CD4-positive, alpha-beta T cell treated with Interleukin-4 for 1 hour (primary cell): ENCODE measurements at places on chromosomes 2 and 18.
A peak's percentile ranks its signal among the peaks of the same experiment; 100 is the strongest.

- no peak for DNase-seq
These were observed 26.9 kb upstream of the HS6ST1 start for GRCh38 chr2:128345436-128346165.

DNA sequence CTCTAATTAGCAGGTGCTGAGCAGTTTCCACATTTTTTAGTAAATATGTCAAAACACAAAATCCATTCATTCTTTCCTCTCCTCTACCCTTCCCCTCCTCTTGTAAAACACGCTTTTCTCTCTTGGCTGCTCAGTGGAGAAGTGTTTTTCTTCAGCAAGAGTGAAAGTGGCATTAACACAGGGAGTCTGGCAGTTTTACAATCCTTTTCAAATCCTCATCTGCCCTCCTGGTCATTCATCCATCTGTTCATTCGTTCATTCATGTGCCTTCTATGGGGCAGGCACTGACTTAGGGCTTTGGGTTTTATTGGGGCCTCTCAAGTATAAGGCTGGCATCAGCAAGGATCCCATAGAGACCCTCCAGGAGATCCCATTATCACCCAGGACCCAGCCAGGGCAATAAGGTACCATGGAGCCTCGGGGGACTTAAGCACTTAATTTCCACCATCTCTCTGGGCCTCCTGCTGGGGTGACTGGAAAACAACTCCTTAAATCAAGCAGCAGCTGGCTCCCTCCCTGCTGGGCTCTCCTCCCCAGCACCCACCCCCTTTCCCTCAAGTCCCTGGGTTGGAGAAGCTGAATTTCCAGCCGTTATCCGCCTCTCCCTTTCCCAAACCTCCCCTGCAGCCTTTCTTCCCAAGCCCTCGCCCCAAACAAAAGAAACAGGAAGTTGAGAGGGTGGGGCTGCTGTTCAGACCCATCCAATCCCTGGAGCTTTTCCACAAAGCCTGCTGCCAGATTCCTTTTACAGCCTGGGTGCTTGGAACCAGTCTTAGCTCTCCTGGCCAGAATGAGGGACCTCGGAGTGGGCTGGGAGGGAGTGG, 32.6 kb downstream of the MARCHF4 start:
- DNase-seq, result no peak

GRCh38 chr2:238438856-238439849, 12.4 kb downstream of the ASB1 start:
- DNase-seq, result peak; percentile 5

GRCh38 chr2:40652155-40652554, 200.3 kb upstream of the SLC8A1 start:
- DNase-seq, result no peak

DNA sequence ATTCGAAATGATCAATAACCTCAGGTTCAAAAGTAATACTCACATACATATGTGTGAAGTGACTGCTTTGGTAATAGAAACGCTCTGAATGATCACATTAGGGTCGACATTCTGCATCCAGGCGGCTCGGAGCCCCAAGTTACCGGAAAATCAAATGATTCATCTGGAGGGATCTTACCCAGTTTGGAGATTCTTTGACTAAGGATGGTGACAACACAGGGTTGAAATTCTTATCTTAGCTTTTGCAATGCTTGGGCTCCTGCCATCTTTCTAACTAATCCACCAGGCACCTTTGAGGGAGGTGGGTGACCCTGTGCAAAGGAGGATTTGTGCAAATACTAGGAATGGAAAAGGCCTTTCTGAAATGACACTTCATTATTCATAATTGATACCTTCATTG, 10.8 kb downstream of the GBX2 start:
- DNase-seq, result no peak

- DNase-seq, result no peak
These were observed 395.7 kb upstream of the ST6GAL2 start for GRCh38 chr2:107281637-107282036.

DNA sequence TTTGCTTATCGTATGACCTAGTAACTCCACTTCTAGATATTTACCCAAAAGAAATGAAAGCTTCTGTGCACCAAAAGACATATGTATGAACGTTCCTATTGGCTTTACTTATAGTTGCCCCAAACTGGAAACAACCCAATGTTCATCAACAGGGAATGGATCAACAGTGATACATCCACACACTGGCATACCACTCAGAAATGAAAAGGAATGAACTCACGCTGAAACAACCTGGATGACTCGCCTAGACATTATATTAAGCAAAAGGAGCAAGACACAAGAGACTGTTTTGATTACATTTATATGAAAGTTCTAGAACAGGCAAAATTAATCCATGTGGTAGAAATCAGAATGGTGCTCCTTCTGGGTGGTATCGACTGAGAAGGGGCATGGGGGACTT, 18.9 kb downstream of the ADRA2B start:
- no peak for DNase-seq
